Kidney capillary endothelial cell (primary cell): ENCODE measurements at places on chromosomes 6 and 20.

GRCh38 chr6:38510205-38510604 is 129.5 kb downstream of the BTBD9 start:
- no peak for DNase-seq

- DNase-seq: no peak
Measured at GRCh38 chr20:48584391-48585060, 243.3 kb downstream of the PREX1 start.

DNA sequence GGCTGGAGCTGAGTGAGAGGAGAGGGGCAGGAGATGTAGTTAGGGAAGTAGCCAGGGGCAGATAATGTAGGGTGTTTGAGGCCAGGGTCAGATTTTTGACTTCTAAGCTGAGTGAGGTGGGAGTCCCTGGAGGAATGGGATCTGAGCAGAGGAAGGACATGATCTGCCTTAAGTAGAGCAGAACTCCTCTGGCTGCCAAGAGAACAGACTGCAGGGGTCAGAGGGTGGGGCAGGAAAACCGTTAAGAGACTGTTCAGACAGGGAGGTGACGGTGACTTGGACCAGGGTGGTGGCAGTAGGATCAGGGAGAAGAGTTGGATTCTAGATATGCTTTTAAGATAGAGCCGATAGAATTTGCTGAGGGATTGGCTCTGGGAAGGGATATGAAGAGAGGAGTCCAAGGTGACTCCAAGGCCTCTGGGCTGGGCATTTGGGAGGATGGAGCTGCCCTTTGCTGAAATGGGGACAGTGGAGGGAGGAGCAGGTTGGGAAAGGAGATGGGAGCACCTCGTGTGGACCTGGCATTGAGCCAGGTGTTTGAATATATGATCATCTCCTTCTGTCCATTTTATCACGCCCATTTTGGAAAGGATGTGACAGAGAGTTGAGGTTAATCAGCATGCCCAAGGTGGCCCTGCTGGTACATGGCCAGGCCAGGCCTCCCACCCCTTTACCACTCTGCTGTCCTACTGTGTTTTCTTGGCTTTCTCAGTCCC is 18.8 kb downstream of the EYA2 start:
- no peak for DNase-seq

DNA sequence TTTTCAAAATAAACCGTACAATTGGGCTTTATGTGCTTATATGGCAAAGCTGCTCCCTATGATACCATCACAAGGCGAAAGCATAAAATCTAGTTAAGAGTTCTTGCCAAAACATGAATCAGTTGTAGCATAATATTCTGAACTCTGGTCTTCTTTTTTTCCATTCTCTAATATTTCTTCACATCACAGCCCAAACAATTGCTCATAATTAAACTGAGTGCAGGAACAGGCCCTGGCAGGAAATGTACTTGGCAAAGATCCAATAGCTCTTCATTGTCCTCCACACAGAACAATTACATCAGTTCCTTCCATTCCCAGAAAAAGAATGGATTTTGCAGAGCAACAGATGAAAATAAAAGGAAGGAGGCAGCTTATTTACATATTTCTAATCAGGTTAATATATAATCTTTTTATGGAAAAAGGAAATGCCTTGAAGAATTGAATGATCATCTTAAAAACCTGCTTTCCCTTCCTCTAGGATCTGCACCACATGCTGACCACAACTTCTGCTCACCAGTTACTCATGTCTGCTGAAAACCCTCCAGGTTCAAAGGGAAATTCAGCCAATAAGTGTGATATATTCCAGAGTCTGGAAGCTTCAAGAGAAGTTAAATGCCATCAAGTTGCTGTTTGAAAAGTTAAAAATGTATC is 123.3 kb upstream of the COL21A1 start:
- peak; percentile 95 for DNase-seq

DNA sequence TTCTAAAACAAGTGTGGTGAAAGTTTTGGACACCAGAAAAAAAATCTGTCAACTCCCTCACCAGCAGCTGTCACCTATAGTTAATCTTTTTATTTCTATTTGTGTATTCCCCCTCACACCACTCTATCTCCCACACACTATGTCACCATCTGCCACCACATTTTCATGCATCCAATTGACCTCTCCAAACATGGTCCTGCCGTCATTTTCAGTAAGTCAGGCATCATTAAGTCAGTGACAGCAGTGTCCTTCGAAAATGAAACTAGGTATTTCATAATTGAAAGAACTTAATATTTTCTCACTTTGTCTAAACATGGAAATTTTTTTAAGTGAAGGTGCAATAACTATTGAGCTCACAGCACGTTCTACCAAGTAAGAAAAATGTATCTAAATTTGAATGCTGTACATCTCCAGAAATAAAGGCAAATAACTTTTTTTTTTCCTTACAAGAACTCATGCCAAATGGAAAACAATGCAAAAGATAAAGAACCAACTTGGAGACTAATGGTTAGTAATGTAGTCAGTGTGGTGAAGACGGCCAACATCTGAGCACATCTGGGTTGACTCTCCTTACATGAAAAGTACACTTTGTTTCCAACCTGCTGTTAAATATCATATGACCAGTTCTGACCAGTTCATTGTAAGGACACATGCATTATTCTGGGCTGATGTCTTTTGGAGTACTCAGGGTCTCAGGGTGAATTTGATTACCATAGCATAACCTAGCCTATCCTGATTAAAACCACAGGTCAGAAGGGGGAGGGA is 623.3 kb upstream of the MANEA start:
- no peak for DNase-seq

DNA sequence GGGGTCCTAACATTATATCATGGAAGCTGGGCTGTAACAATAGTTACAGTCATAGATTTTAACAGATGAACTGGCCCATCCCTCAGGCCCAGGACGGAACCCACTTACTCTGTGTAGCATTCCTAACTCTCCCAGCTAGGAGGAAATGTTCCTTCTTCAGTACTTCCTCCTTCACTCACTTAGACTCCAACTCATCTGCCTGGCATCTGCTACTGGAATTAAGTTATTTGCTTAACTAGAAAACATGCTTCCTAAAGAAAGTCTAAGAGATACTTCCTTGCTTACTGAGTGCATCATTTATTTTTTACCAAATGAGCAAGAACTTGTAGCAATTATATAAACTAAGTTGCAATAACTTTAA is 20.5 kb downstream of the GCLC start:
- no peak for DNase-seq

- no peak for DNase-seq
Measured at GRCh38 chr6:109024784-109025183, 69.9 kb downstream of the SESN1 start.

DNA sequence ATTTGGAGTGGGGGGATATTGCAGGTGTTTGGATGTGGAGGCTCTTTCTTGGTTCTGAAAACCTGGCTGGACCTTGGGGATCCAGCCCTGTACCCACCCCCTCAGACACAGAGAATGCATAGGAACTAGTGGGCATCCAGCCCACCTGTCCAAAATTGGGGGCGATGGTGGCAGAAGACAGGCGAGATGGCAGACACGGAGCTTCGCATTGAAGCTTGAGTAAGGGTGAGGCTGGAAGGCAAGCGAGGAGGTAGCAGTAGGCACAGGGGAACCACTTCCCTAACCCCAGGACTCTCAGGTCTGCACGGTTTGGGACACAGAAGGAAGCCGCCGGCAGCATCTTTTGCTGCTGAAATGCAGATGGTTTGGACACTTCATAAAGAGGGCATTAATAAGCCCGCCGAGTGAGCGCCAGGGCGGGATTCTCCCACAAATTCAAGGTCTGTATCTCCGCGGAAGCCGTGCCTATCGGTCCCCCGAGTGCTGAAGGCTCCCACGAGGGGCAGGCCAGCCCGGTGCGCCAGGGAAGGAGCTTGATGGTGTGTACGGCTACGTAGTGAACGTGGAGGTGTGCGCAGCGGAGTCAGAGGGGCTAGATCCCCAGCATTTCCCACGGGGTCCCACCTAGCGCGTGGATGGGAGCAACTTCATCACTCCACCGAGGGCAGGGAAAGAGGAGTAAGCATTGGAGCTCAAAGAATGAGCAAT is 1.6 kb upstream of the FOXA2 start:
- no peak for DNase-seq

- no peak for DNase-seq
Measured at GRCh38 chr6:149939909-149940671, 1.7 kb upstream of the ULBP2 start.

GRCh38 chr20:40633123-40633850 is 55.7 kb downstream of the MAFB start:
- no peak for DNase-seq

DNA sequence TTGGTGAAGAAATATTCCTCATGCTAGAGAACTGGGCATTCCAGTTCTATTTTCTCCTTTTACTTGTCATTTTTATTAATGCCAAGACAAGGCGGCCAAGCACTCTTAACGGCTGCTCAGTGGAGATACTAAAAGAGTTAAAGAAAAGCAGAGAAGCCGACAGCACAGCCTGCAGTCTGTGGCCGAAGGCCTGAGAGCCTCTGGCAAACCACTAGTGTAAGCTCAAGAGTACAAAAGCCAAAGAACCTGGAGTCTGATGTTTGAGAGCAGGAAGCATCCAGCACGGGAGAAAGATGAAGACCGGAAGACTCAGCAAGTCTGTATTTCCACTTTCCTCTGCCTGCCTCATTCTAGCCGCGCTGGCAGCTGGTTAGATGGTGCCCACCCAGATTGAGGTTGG is 167.1 kb upstream of the FUT9 start:
- DNase-seq: no peak

- no peak for DNase-seq
Measured at GRCh38 chr6:33967966-33968724, 164.3 kb upstream of the MLN start.

DNA sequence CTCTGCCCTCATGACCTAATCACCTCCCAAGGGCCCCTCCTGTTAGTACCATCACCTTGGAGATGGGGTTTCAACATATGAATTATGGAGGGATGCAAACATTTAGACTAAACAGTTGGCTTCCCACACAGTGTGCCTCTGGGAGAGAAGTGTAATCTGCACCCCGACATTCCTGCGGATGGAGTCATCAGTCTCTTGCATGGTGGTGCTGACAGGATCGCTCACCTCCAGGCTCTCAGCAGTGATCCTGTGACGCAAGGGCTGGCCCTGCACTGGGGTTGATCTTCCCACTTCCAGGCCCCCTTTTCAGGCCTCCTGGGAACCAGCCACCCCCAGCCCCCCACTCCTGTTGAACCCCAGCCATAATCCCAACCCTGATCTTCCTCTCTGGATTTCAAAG is 16.0 kb upstream of the PI16 start:
- DNase-seq: no peak

- no peak for DNase-seq
Measured at GRCh38 chr6:154157082-154157481, 118.0 kb downstream of the OPRM1 start.

GRCh38 chr20:59033616-59034165 is 1.6 kb upstream of the ATP5F1E start:
- no peak for DNase-seq

DNA sequence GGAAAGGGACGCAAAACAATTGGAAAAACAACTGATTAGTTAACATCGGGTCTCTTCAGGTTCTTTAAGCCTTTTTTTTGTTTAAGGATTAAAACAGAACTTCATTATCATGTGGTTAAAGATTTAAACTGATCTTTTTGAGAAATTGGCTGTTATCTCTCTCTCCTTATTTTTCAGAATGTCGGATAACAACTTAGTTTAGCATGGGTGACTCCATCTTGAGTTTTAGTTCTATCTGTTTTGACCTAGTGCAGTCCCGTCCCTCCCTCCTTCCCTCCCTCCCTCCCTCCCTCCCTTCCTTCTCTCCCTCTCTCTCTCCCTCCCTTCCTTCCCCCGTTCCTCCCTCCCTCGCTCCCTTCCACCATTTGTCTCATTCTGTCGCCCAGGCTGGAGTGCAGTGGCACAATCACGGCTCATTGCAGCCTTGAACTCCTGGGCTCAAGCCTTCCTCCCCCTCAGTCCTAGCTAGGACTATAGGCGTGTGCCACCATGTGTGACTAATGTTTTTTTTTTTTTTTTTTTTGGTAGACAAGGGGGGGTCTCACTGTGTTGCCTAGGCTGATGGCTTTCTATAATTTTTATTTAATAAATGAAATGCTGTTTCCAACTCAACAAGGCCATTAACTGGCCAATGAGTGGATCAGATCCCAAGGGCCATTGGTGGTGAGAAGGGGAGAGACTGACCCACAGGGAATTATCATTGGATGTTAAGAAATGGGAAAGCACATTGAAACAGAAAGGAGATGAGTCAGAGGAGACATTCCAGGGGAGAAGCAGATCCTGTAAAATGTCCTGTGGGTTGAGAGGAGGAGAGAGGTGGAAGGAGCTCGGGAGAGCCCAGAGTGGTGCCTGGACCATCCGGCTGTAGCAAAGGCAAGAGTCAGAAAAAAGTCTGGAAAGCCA is 13.6 kb downstream of the BAK1 start:
- DNase-seq: no peak

- no peak for DNase-seq
Measured at GRCh38 chr6:88882536-88882935, 80.9 kb downstream of the RNGTT start.

DNA sequence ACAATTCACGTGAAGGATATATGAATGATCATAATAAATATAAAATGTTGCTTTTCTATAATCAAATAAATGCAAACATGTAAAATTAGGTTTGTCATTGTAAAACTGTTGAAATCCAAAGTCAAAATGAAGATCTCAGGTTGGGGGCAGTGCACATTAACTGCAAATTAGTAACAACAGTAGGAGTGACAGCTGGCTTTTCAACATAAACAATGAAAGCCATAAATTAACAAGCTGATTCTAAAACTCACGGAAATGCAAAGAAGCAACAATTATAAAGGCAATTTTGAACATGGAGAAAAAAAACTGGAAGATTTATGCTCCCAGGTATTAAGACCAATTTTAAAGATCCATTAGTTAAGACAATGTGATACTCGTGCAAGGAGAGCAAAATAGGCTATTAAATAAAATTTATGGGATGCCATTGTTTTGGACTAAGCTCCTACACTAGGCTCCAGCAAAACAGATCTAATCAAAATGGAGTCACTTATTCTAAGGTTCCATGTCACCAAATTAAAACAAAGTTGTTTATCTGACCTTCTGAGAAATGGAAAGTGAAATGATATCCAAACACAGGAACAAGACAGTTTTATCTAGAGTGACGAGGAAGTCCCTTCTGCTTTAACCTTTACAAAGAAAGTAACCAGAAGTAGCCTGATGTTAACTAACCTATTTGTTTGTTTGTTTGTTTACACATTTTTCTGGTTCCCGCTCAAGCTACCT is 770.8 kb downstream of the EPHA7 start:
- DNase-seq: no peak

DNA sequence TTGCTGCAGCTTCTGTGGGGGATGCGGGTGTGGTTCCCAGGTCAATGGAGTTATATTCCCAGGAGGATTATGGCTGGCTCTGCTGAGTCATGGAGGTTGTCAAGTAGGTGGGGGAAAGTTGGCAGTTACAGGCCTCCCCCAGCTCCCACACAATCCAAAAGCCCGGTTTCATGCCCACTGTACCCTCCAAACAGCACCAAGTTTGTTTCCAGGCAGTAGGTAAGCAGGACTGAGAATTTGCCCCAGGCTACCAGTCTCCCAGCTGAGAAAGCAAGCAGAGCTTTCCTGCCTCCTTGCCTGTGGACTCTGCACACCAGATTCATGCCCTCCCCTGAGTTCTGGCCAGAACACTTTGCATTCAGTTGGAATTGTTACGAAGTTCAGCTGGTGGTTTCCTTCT is 578.2 kb downstream of the MEI4 start:
- no peak for DNase-seq
